Osteoblast (primary cell): ENCODE measurements at places on chromosomes 7 and 10. TPM values are rescaled to one million over a fixed set of nuclear protein-coding genes. Genes with fewer than 3 reads are reported as not detected.

CYP3A5 gene
- under 0.01 TPM in 2 replicates for total RNA-seq

TCAF2 gene
- 1.8 and 2.5 TPM in 2 replicates for total RNA-seq

SLC26A3 gene
- not detected in 2 replicates for total RNA-seq

ASZ1 gene
- not detected in 2 replicates for total RNA-seq

HOXA9 gene
- 15.3 and 19.5 TPM in 2 replicates for total RNA-seq

STEAP1 gene
- total RNA-seq, result 39.1 and 45.4 TPM in 2 replicates

AMPH gene
- total RNA-seq, result 1.1 and 4.4 TPM in 2 replicates

PIP gene
- total RNA-seq, result not detected in 2 replicates

ANKIB1 gene
- 93.7 and 98.1 TPM in 2 replicates for total RNA-seq

HYAL4 gene
- total RNA-seq, result not detected in 2 replicates

CLDN3 gene
- total RNA-seq, result not detected in 2 replicates

WNT2 gene
- under 0.01 TPM in 2 replicates for total RNA-seq

ENTPD1 gene
- total RNA-seq, result 7.6 and 10.6 TPM in 2 replicates

ZNF680 gene
- total RNA-seq, result 12.7 and 14.7 TPM in 2 replicates

GHRHR gene
- not detected in 2 replicates for total RNA-seq

UNCX gene
- total RNA-seq, result not detected in 2 replicates

LRGUK gene
- total RNA-seq, result 0.72 and 0.88 TPM in 2 replicates

MALRD1 gene
- 1.2 and 2.9 TPM in 2 replicates for total RNA-seq

GIMAP5 gene
- total RNA-seq, result not detected in 2 replicates

DNA sequence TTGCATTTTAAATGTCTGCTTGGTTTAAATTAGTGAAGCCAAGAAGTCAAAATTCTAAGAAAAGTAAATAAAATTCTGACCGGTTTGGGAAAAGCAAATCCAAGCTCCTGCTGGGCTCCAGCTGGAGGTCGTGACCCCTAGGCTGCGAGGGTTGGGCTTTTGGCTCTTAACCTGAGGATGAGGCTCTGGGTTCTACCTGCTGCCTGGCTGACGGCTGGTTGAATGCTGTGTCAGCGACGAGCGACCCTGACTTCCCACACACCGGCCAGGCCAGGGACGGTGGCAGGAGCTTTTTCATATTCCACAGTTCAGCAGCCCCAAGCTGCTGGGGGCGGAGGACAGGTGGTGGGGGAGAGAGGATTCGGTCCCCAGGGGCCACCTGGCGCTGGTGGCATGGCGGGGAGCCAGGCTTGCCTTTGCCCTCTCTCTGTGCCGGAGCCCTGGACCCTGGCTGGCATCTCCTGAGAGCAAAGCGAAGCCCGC lies 843 bp upstream of the PLPP4 start:
- peak; percentile 75 for DNase-seq

- no peak for DNase-seq
Measured at GRCh38 chr7:86706406-86706805, 62.7 kb downstream of the GRM3 start.

- DNase-seq, result no peak
Measured at GRCh38 chr7:28029051-28029450, 151.5 kb downstream of the JAZF1 start.

GRCh38 chr10:114303556-114303955 lies 64.5 kb downstream of the VWA2 start:
- DNase-seq, result no peak

- DNase-seq, result no peak
Measured at GRCh38 chr10:86366902-86367151, 232 bp upstream of the GRID1 start.

GRCh38 chr10:112858986-112859651 lies 90.9 kb upstream of the TCF7L2 start:
- DNase-seq, result no peak

GRCh38 chr10:86139066-86139657 lies 227.4 kb downstream of the GRID1 start:
- DNase-seq, result no peak

GRCh38 chr10:14259696-14260566 lies 70.8 kb downstream of the FRMD4A start:
- DNase-seq, result no peak

- no peak for DNase-seq
Measured at GRCh38 chr7:152512706-152513105, 76.9 kb upstream of the KMT2C start.

DNA sequence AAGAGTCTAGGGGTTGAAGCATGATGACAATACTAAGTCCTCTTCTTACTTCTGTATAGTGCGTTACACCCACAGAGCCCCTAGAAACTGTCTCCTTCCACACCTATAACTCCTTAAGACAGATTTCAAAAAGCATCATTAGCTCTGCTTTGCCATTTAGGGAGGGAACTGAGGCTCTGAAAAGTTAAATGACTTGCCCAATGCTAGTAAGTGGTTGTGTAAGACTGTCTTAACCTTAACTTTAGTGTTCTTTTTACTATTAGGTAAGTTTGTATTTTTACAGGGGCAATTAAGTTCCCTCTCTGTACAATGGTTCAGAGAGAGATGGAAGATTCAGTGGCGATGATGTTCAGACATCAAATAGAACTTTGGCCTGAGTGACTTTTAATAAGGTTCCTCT lies 72.7 kb upstream of the ASAH2 start:
- DNase-seq, result no peak

DNA sequence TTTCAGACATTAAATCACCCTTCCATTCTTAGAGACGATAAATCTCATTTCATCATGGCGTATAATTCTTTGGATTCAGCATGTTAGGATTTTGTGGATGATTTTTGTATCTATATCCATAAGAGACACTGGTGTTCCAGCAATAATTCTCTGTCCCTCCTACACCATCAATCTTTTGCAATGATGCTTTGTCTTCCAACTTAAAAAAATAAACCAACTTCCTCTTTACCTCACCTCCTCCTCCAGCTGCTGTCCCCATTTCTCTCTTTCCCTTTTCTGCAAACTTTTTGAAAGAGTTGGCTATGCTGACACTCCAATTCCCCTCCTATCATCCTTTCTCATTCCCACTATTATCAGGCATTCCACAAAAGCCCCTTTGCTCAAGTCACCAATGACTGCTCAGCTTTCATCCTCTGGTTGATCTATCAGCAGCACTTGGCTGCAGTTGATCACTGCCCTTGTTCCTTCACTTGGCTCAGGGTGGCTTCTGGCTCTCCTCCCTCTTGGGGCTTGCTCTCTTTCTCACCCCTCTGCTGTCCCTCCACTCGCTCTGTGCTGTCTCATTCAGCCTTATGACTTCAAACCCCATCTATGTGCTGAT lies 130.0 kb downstream of the ARHGAP22 start:
- DNase-seq, result no peak

- peak; percentile 34 for DNase-seq
Measured at GRCh38 chr7:150755473-150756099, 18.4 kb downstream of the GIMAP5 start.

GRCh38 chr10:94143261-94143660 lies 149.5 kb downstream of the PLCE1 start:
- DNase-seq, result no peak

GRCh38 chr10:76192151-76192550 lies 760.7 kb downstream of the LRMDA start:
- DNase-seq, result no peak

- DNase-seq, result no peak
Measured at GRCh38 chr7:77235276-77235675, 35.7 kb upstream of the FGL2 start.

GRCh38 chr10:87818505-87819288 lies 671 bp upstream of the ATAD1 start:
- DNase-seq, result peak; percentile 63

DNA sequence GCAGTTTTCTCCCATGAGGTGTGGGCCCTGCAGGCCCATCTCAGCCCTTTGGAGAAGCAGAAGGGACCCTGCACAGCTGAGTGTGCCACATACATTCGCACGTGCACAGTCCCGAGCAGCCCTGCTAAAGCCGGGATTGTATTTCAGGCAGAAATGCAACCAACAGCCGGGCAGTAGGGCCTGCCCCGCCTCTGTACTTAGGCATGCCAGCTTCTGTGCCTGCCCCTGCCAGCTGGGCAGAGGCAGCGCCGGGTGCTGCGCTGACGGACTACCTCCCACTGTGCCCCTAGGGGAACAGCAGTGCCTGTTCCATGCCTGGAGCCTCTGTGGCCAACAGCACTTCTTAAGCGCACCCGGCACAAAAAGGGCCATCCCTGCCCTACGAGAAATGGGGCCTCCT lies 170.3 kb downstream of the NEURL1 start:
- no peak for DNase-seq

- peak; percentile 72 for DNase-seq
Measured at GRCh38 chr10:71761105-71761511, 12.2 kb downstream of the VSIR start.

DNA sequence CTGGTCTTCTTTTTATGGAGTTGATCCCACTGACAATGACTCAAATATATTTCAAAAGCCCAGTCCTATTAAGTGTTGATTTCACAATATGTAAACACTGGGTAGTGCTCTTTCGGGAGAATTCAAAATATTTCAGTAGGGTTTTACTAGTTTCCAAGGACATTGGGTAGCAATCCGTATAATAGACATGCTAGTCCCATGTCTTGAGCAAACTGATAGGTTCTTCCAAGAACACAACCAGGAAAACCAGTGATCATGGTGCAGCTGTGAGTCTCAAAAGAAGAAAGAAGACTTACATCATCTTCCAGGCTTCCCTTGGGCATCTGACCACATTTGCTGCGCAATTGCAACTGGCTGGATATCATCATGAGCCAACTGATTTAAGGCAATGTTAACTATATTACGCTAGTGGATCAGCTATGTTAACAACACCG lies 59.3 kb upstream of the APBB1IP start:
- DNase-seq, result no peak

DNA sequence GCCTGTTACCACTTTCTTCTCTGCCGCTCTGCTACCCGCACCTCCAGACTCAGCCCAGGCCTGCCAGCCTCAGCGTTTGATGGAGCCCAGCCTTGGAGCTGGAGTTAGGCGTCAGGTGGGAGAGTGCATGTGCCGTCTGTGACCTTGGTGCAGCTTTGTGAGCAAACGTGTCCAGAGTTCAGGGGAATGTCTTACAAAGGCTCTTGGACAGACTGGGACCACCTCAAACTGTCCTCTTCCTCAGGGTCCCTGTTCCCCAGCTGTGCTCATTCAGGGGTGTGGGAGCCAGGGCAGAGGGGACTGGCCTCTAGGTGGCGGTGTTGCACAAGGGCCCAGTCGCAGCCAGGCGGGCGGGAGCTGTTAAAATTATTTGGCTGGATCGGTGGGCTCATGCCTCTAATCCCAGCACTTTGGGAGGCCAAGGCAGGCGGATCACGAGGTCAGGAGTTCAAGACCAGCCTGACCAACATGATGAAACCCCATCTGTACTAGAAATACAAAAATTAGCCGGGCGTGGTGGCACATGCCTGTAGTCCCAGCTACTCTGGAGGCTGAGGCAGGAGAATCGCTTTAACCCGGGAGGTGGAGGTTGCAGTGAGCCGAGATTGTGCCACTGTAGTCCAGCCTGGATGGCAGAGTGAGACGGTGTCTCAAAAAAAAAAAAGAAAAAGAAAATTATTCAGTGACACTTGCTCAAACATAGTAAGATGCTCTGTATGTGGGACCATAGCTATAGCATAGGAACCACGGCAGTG lies 89.2 kb downstream of the ADCY1 start:
- DNase-seq, result no peak

GRCh38 chr7:2242541-2243429 lies 759 bp downstream of the NUDT1 start:
- DNase-seq, result peak; percentile 92

DNA sequence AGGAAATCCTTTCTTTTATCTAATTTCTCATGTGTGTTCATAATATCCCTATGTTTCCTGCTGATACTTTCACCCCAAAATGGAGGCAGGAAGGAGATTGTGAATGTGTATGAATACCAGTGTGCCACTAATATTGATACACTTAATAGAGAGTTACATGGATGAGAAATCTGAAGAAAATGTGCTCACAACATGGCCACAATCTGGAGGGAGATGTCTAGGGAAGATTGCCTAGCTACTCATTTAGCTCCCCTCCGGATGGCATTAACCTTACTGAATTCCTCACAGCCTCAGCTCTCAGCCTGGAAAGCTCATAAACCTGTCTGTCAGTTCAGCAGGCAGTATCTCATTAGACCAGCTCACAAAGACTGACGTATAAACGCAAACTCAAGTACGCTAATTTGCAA lies 23.4 kb upstream of the DMTF1 start:
- DNase-seq, result no peak

- DNase-seq, result no peak
Measured at GRCh38 chr10:13706604-13707003, 119.8 kb downstream of the PRPF18 start.

DNA sequence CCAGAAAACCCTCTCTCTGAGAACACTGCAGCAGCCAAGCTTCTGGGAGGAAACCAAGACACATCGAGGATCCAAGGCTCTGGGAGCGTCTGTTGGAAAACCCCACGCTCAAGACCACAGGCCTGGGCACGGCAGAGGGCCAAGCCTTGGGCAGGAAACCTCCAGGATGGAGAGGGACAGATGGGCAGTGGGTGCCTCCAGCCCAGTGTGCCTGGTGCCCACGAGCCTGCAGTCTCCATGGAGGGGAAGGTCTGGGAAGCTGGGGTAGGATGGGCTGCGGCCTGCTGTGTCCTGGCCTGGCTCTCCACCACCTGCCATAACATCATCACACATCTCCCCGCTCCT lies 96.1 kb downstream of the FAM53B start:
- no peak for DNase-seq

DNA sequence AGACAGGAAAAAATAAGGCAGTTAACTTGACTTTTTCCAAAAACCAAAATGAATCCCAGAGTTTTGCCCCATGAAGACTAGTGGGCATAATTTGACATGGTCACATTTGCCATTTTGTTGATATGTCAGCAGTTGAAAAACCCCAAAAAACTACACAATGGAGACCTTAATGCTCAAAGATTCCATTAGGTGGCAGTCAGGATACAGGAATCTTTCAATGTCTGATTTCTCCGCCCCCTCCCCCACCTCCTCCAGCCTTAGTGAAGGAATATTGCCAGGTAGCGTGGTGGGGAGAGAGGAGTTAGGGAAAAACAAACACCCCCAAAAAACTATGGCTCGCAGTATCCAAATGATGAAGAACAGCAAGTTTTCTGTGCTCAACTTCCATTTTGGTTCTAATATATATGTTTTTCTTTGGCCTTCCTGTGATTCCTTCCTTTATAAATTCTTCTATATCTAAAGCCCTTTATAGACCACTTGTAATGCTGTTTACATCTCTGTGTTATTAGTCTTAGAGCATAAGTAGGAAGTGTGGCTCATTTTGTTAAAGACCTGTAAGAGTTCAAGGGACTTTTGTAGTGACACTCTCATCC lies 6.7 kb upstream of the SMNDC1 start:
- DNase-seq, result no peak

- peak; percentile 17 for DNase-seq
Measured at GRCh38 chr10:1411956-1412355, 325.4 kb downstream of the ADARB2 start.
